ENCODE measurements at places on chromosomes 1 and 21. TPM values are rescaled to one million over a fixed set of nuclear protein-coding genes. Genes with fewer than 3 reads are reported as not detected.

IVNS1ABP gene
- total RNA-seq = 120 TPM

CHRNB2 gene
- under 0.01 TPM for total RNA-seq

IGSF21 gene
- not detected for total RNA-seq

ETV3L gene
- total RNA-seq = not detected

ELAVL4 gene
- not detected for total RNA-seq

AMY2A gene
- not detected for total RNA-seq

LCE1C gene
- not detected for total RNA-seq

CELA2B gene
- total RNA-seq = not detected

TTC22 gene
- not detected for total RNA-seq

TRPM2 gene
- not detected for total RNA-seq

HSD3B2 gene
- not detected for total RNA-seq

URB2 gene
- total RNA-seq = 20.4 TPM

BRDT gene
- not detected for total RNA-seq

CFHR3 gene
- not detected for total RNA-seq

MNDA gene
- total RNA-seq = not detected

FCGR3B gene
- not detected for total RNA-seq

TAS1R2 gene
- not detected for total RNA-seq

DNAI4 gene
- total RNA-seq = 2.1 TPM

RBBP4 gene
- 213 TPM for total RNA-seq

MMP23B gene
- 0.29 TPM for total RNA-seq

AK5 gene
- total RNA-seq = 8.2 TPM

BSND gene
- not detected for total RNA-seq

CDC42 gene
- total RNA-seq = 886 TPM

DDX20 gene
- 38.9 TPM for total RNA-seq

PTAFR gene
- 0.14 TPM for total RNA-seq

ZNF683 gene
- total RNA-seq = not detected

KCNE2 gene
- not detected for total RNA-seq

PERM1 gene
- total RNA-seq = not detected

KANK4 gene
- total RNA-seq = not detected

LRRC53 gene
- total RNA-seq = not detected

IFI6 gene
- total RNA-seq = 17.6 TPM

FAM78B gene
- total RNA-seq = 0.36 TPM

TAS1R1 gene
- total RNA-seq = not detected

AJAP1 gene
- 0.14 TPM for total RNA-seq

THEM5 gene
- total RNA-seq = not detected

LCE1D gene
- total RNA-seq = not detected

PTGER3 gene
- total RNA-seq = 0.07 TPM

SH3D21 gene
- total RNA-seq = 2.8 TPM

LRRC41 gene
- total RNA-seq = 65.7 TPM

GSTM1 gene
- 12.2 TPM for total RNA-seq

GJA4 gene
- total RNA-seq = 35.9 TPM

MYOM3 gene
- 0.13 TPM for total RNA-seq

DEPDC1 gene
- total RNA-seq = 45.5 TPM

OPRD1 gene
- total RNA-seq = not detected

PM20D1 gene
- not detected for total RNA-seq
